Smooth muscle cell of the umbilical artery (primary cell): ENCODE measurements at places on chromosomes 2 and 18. TPM values are rescaled to one million over a fixed set of nuclear protein-coding genes. Genes with fewer than 3 reads are reported as not detected.

Gene ESCO1
- total RNA-seq: 14.6 and 17.4 TPM in 2 replicates

Gene MBD2
- total RNA-seq: 15.4 and 18.0 TPM in 2 replicates

Gene UGT1A4
- total RNA-seq: not detected in 2 replicates

Gene MERTK
- 0.30 and 0.46 TPM in 2 replicates for total RNA-seq

Gene DYSF
- total RNA-seq: 0.30 and 2.1 TPM in 2 replicates

Gene MGAT5
- total RNA-seq: 58.5 and 104 TPM in 2 replicates

Gene RGPD3
- total RNA-seq: 0.30 and 0.37 TPM in 2 replicates

Gene CYP27A1
- total RNA-seq: 1.4 and 8.0 TPM in 2 replicates

Gene TTN
- under 0.01 and 1.0 TPM in 2 replicates for total RNA-seq

Gene CDK15
- total RNA-seq: 6.3 and 8.6 TPM in 2 replicates

Gene CAB39
- total RNA-seq: 63.8 and 81.5 TPM in 2 replicates

Gene CCDC178
- not detected in 2 replicates for total RNA-seq

Gene RSAD2
- 0.23 and 0.30 TPM in 2 replicates for total RNA-seq

Gene DYNAP
- total RNA-seq: not detected in 2 replicates

Gene COL6A3
- 1,689 and 3,192 TPM in 2 replicates for total RNA-seq

Gene CPO
- 0.30 TPM in 1 of 2 replicates, not detected in the other for total RNA-seq

Gene HSPD1
- total RNA-seq: 207 and 385 TPM in 2 replicates

Gene STON1
- total RNA-seq: 14.5 and 54.0 TPM in 2 replicates

Gene IMP4
- total RNA-seq: 70.7 and 98.1 TPM in 2 replicates

Gene SMYD1
- not detected in 2 replicates for total RNA-seq

Gene FSHR
- not detected in 2 replicates for total RNA-seq

Gene TLX2
- total RNA-seq: not detected in 2 replicates

Gene ZCCHC2
- 3.3 and 6.4 TPM in 2 replicates for total RNA-seq

Gene CLEC4F
- not detected in 2 replicates for total RNA-seq

Gene ALLC
- total RNA-seq: not detected in 2 replicates

Gene SIX2
- 0.05 TPM in 1 of 2 replicates, not detected in the other for total RNA-seq

Gene TCF23
- not detected in 2 replicates for total RNA-seq

Gene SCN7A
- total RNA-seq: under 0.01 and 0.23 TPM in 2 replicates

Gene IL36G
- total RNA-seq: not detected in 2 replicates

Gene ACSL3
- 134 and 172 TPM in 2 replicates for total RNA-seq

Gene CCDC68
- 5.0 and 6.2 TPM in 2 replicates for total RNA-seq

Gene IL18RAP
- not detected in 2 replicates for total RNA-seq

Gene LYG2
- not detected in 2 replicates for total RNA-seq

Gene MC2R
- total RNA-seq: not detected in 2 replicates

Gene HOXD9
- total RNA-seq: 2.7 and 3.6 TPM in 2 replicates

Gene CAVIN2
- total RNA-seq: 1.8 and 6.2 TPM in 2 replicates

Gene MPPE1
- 25.9 and 37.7 TPM in 2 replicates for total RNA-seq

Gene KLHL29
- total RNA-seq: 4.2 and 11.5 TPM in 2 replicates

Gene ASB18
- not detected in 2 replicates for total RNA-seq

Gene ZBTB7C
- total RNA-seq: not detected in 2 replicates

Gene POTEC
- not detected in 2 replicates for total RNA-seq

Gene SCN9A
- total RNA-seq: 22.9 and 57.8 TPM in 2 replicates

Gene MOGAT1
- not detected in 2 replicates for total RNA-seq

Gene STEAP3
- total RNA-seq: 6.8 and 30.7 TPM in 2 replicates

Gene RGPD4
- total RNA-seq: not detected in 2 replicates

Gene CFAP210
- not detected in 2 replicates for total RNA-seq

Gene NDUFS1
- total RNA-seq: 145 and 221 TPM in 2 replicates

Gene TTC21B
- 27.0 and 44.2 TPM in 2 replicates for total RNA-seq

Gene SLC19A3
- 0.18 and 2.4 TPM in 2 replicates for total RNA-seq

Gene GAL3ST2
- total RNA-seq: under 0.01 and 0.74 TPM in 2 replicates

Gene EGR4
- not detected in 2 replicates for total RNA-seq

Gene SERPINB11
- not detected in 2 replicates for total RNA-seq

Gene CIB4
- not detected in 2 replicates for total RNA-seq

Gene C2orf66
- 0.28 and 0.30 TPM in 2 replicates for total RNA-seq

Gene G6PC2
- total RNA-seq: not detected in 2 replicates

Gene IL1RL1
- total RNA-seq: 0.14 and 0.30 TPM in 2 replicates

Gene IMMT
- 43.7 and 72.4 TPM in 2 replicates for total RNA-seq

Gene CHRNA1
- total RNA-seq: 0.23 and 1.5 TPM in 2 replicates

Gene ROCK2
- 30.0 and 51.2 TPM in 2 replicates for total RNA-seq

Gene CRACDL
- total RNA-seq: not detected in 2 replicates
